Mammary epithelial cell (primary cell): ENCODE measurements at places on chromosomes 5 and 9.

DNA sequence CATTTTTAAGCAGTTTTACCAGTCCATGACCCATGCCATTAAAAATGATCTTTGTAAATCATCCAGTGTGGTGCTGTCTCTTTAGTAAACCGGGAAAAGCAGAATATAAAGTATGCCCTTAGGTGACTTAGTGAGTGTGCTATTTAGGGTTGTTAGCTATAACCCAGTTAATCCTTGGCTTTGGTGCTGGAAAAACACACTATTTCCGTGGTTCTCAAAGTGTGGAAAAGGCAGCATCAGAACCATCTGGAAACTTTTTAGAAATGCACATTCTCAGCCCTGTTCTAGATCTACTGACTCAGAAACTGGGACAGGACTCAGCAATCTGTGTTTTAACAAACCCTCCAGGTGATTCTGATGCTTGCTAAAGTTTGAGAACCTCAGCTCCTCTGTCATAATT is 123.6 kb upstream of the ZNF608 start:
- DNase-seq = no peak

DNA sequence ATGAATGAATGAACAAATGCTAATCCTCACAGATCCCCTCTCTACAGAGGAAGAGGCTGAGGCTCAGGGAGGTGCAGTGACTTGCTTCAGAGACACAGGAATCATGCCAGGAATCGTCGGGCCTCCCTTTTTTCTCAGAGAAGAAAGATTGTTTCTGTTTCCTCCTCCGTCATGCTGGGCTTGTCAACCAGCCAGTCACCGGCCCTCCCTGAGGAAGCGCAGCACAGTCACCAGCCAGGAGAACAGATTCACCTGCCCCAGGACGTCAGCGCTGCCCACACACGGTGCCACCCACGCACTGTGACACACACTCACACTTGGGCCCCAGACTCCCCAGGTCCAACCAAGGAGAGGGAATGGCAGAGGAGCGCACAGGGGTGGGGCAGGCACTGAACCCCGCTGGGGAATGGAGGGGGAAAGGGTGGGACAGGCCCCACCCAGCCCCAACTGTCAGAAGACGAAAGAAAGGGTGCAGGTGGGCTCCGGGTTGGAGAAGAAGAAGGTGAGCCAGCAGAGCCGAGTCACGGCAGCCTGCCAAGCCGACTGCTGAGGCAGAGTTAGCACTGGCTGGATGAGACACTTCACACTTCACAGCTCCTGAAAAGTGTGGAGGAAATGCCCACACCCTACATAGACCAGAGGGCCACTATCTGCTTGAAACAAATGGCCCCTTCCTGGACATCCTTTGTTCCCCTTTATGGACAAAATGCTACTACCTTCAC is 13.8 kb upstream of the ERGIC1 start:
- DNase-seq = peak; percentile 92

DNA sequence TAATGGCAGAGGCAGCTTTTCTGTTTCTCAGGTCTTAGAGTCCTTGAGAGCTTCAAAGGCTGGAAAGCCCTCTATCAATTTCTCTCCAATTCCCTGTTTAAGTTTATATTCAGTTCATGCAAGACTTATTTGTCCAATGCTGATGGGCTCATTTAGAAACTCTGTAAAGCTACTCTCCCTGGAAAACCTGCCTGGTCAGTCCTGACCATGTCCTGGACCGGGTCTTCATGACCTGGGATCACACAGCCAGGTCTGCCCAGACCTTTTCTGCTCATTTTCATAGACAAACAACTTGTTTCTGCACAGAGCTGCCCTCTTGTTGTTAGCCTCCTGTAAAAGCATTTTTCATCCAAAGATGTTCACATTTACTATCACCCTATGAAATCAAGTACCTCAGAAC is 85.4 kb upstream of the TBCA start:
- no peak for DNase-seq

- DNase-seq = no peak
Observed at GRCh38 chr9:137723783-137724445, 105.1 kb downstream of the EHMT1 start.

GRCh38 chr5:161676103-161676502 is 9.4 kb upstream of the GABRA6 start:
- no peak for DNase-seq

DNA sequence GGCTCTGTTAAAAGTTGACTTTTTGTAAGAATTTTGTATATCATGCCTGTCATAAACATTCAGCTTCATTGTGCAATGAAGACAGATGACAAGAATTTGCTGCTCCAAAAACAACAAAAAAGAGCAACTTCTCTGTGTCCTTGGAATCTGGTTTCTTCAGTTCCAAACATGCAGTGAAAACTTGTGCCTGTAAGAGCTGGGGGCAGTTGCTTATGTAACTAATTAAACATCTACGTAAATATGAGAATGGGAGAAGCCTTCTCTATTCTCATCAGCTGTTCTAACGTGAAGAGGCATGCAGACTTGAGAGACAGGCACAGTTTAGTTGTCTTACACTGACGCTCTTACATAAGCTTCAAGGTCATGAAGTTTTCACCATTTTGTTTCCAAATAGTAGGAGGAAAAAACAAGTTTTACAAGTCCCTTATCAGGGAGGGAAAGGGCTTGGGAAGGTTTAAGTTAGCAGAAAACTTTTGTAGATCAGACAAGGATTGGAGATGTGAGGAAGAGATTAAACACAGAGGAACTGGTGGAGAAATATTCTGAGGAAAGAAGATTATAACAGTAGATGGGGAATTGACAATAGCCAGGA is 170.4 kb downstream of the RFK start:
- peak; percentile 25 for DNase-seq

DNA sequence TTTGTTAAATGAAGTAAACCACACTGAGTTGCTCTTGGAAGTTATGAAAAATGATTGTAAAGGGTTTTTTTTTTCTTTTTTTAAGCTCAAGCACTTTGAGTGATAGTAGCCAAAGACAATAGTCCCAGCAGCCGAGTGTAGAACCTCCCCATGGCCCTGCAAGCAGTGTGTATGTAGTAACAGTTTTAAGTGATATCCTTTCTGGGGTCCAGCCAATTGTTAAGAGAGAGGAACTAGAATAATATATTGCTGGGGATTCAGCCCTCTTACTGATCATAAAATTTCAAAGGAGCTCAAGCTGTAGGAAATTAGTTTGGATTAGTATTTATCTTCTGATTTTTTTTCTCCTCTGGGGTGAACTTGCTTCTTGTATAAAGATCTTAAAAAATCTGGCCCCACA is 43.2 kb downstream of the NPR3 start:
- DNase-seq = no peak

GRCh38 chr5:77224672-77225355 is 14.3 kb downstream of the PDE8B start:
- peak; percentile 2 for DNase-seq

DNA sequence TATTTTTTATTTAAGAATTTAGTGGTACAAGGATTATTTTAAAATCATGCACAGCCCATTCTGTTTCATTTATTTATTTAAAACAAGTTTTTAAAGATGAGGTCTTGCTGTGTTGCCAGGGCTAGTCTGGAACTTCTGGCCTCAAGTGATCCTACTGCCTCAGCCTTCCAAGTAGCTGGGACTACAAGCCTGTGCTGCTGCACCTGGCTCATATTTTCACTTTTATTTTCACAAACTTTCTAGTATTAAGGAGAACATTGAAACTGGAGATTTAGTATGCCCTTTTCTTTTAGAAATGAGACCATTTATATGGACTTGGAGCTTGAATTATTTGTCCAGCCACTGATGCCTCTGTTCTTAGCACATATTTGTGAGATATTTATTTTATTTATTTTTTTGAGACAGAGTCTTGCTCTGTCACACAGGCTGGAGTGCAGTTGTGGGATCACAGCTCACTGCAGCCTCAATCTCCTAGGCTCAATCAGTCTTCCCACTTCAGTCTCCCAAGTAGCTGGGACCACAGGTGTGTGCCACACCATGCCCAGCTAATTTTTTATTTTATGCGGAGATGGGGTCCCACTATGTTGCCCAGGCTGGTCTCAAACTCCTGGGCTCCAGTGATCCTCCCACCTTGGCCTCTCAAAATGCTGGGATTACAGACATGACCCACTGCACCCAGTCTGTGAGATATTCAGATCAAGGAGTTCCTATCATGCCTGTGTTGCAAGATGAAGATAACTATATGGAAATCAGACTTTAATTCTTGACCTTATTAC is 7.4 kb downstream of the DMXL1 start:
- DNase-seq = no peak

DNA sequence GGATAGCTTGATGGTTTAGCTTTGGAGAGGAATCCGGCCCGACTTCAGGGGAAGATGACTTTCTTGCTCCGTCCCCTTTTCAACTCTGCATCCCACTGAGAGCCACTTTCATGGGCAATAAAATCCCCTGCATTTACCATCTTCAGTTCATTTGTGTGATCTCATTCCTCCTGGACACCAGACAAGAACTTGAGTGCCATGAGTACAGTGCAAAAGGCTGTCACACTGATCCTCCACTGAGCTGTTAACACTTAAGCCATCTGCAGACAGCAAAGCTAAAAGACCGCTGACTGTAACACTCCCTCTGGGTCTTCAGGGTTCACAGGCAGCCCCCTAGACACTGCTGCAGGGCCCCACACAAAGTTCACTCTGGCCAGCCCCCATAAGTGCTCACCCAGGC is 48.3 kb upstream of the TCERG1 start:
- no peak for DNase-seq

DNA sequence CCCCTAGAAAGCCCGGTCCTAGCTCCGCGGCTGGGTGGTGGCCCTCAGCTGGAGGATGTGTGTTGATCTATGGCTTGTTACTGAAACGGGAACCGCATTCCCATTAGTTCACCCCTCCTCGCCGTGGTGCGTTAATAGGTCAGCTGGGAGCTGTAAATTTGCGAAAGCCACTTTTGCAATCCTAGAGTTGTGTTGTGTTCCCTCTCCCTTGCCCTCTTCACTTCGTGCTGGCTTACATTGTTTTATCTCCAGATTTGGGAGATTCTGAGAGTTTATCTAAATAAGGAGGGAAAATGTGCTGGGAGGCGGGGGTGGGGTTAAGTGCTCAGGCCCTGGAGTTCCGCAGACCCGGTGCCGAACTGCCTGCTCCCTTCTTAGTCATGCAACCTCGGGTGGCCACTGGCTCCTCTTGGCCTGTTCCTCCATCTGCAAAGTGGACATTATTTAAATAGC is 62.8 kb downstream of the HMCN2 start:
- DNase-seq = no peak
